ENCODE measurements at places on chromosomes 5 and 9.
A peak's percentile ranks its signal among the peaks of the same experiment; 100 is the strongest.

DNA sequence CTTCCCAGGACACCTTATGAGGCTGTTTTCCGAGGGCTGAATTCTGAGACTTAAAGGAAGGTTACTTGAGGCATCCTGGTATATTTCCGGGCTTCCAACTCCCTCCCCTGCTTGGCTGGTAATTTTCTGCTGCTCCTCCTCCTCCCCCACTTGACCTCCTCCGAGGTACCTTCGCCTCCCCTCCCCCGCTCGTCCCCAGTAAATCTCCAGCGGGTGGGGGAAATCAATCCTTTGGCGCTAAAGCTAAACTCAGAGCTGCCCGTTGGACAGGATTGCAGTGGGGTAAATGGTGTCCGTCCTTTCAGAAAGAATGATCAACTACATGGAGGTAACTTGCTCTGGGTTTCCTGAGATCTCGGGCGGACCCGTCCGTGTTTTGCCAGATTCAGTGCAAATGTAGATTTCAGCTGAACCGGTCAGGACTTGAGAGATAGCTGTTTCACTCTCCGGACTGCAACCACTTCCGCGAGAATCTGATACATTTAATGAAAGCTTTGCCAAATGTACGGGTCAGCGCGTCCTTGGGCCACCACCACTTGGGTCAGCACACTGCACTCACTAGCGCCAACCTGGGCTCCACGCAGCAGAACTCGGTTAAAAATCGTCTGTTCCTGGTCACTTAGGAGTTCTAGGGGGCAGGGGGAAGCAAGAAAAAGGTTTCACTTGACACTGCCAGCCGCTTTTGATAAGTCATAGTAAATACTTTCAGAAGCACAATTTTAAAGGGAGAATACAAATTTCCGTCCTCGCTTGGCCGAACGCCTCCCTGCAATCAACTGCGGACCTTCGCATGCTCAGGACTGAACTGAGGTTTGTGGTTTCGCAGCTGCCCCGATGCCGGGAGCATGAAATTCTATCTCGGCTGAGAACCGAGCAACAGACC, 4.6 kb upstream of the ISL1 start:
- DNase-seq: no peak

DNA sequence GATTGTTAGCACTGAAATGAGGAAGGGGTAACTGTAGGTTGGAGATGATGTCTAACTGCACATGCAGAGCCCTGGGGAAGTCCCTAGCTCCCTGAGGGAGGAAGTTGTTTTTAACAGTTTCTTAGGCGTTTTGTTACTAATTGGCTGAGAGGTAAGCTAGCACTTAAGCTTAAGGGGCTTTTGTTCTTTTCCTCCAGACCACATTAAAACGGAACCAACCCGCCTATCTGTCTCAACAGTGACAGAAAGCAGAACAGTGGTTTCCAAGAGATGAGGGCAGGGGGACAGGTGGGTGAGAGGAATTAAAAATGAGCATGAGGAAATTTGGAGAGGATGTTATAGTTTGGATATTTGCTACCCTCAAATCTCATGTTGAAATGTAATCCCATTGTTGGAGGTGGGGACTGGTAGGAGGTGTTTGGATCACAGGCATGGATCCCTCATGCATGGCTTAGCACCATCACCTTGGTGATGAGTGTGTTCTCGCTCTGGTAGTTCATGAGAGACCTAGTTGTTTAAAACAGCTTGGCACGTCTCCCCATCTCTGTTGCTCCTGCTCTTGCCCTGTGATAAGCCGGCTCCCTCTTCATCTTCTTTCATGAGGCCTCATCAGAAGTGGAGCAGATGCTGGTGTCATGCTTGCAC, 38.9 kb downstream of the LYRM7 start:
- peak; percentile 89 for DNase-seq

DNA sequence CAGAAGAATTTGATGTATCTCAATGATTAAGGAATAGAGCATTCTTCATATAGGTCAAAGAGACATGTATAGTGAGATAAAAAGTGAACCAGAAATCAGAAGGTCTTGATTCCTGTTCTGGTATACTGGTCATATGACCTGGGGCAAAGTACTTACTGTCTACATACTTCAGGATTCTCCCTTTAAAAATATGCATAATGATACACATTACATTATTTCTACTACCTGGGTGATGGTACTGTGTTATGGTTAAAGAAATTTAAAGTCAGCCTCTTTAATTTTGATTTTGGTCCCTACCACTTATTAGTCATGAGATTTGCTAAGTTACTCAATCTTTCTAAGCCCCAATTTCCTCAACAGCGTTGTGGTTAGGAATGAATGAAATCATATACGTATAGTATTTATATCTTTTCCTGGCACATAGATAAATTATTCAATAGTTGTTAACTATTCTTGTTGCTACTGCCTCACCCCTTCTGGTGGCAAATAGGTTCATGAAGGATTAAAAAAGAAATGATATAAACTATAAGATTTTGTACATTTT, 984.1 kb downstream of the TLE4 start:
- DNase-seq: no peak

GRCh38 chr9:18756712-18757125, 276.3 kb downstream of the SAXO1 start:
- DNase-seq: no peak

DNA sequence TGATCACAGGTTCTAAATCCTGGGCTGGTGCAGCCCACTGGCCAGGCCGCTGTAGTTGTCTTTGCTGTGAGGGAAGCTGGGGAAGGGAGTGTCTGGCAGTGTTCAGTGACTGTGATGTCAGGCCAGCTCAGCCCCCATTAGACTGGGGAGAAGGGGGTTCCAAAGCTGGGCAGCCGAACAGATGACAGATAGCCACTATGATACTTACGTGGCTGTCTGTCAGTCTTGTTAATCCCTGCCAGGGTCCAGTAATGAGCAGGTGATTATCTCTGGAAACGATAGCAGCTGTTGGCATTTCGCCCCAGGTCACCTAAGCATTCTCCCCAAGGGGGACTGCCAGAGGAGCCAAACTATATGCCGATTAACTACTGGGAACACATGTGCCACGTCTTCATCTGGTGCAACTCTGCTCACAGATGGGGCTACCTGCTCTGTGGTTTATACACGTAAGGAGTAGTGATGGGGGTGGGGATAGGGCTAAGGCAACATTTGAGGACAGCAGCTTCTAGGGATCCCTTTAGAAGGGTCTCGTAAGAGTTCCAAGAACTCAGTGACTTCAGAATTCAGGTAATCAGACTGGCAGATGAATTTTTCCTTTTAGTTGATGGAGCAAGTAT, 396.3 kb downstream of the KDM4C start:
- no peak for DNase-seq

GRCh38 chr9:124122813-124123462, 111.4 kb downstream of the LHX2 start:
- no peak for DNase-seq

DNA sequence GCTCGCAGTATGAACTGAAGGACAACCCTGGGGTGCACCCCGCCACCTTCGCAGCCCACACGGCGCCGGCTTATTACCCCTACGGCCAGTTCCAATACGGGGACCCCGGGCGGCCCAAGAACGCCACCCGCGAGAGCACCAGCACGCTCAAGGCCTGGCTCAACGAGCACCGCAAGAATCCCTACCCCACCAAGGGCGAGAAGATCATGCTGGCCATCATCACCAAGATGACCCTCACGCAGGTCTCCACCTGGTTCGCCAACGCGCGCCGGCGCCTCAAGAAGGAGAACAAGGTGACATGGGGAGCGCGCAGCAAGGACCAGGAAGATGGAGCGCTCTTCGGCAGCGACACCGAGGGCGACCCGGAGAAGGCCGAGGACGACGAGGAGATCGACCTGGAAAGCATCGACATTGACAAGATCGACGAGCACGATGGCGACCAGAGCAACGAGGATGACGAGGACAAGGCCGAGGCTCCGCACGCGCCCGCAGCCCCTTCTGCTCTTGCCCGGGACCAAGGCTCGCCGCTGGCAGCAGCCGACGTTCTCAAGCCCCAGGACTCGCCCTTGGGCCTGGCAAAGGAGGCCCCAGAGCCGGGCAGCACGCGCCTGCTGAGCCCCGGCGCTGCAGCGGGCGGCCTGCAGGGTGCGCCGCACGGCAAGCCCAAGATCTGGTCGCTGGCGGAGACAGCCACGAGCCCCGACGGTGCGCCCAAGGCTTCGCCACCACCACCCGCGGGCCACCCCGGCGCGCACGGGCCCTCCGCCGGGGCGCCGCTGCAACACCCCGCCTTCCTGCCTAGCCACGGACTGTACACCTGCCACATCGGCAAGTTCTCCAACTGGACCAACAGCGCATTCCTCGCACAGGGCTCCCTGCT, 3.8 kb downstream of the IRX1 start:
- no peak for DNase-seq

DNA sequence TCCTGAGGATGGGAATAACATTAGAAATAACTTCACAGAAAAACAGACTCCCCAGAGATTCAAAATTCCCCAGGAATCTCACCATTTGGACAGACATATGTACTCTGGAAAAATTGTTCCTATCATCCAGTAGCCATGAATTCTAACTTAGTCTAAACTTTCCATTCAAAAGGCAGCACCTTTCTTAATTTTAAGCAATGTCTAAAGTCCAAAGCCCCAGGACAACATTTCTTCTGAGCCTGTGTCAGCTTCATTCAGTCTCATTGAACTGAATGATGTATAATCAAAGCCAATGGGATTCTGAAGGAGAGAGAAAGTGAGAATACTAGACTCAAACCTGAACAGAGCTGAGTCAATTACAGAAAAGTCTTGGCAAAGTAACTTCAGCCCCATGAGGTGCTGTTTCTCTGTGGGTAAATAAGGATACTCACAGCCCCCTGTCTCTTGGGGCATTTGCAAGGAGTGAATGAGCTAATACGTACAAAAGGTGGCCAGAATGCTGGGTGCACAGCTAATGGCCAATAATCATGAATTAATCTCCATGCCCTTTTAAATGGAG, 140.6 kb downstream of the SEMA5A start:
- DNase-seq: no peak

GRCh38 chr9:91303741-91304415, 57.8 kb downstream of the AUH start:
- DNase-seq: no peak
